Sigmoid colon (tissue), 7 donors: ENCODE measurements at places on chromosomes 16 and 17. TPM values are rescaled to one million over a fixed set of nuclear protein-coding genes. Genes with fewer than 3 reads are reported as not detected.

The TBC1D26 gene
- total RNA-seq, result not detected

The USP43 gene
- not detected for total RNA-seq

The HOXB5 gene
- 2.2 TPM for total RNA-seq

The B9D1 gene
- total RNA-seq, result 16.1 TPM

The ZNRF1 gene
- 21.4 TPM for total RNA-seq

The ZG16 gene
- not detected for total RNA-seq

The SHMT1 gene
- total RNA-seq, result 27.0 TPM

The TVP23A gene
- total RNA-seq, result 0.14 TPM

- DNase-seq, result no peak
- H3K4me3 ChIP-seq, result no peak overlapping the region
- peaks cover 15% of the 10 kb centered on the region for H3K4me1 ChIP-seq
- no peaks in the 10 kb centered on the region for H3K36me3 ChIP-seq
- H3K27ac ChIP-seq, result no peak overlapping the region
- no peaks in the 10 kb centered on the region for H3K27me3 ChIP-seq
Observed at GRCh38 chr17:73042809-73043685, 49.4 kb downstream of the SLC39A11 start.

- no peaks in the 10 kb centered on the region for H3K27me3 ChIP-seq
- H3K4me1 ChIP-seq, result no peaks in the 10 kb centered on the region
- DNase-seq, result no peak
Observed at GRCh38 chr16:77686385-77686784, 35.9 kb upstream of the NUDT7 start.

GRCh38 chr16:66131156-66131807 is 235.2 kb upstream of the CDH5 start:
- H3K4me3 ChIP-seq, result no peak overlapping the region
- H3K27me3 ChIP-seq, result no peaks in the 10 kb centered on the region
- H3K36me3 ChIP-seq, result no peaks in the 10 kb centered on the region

DNA sequence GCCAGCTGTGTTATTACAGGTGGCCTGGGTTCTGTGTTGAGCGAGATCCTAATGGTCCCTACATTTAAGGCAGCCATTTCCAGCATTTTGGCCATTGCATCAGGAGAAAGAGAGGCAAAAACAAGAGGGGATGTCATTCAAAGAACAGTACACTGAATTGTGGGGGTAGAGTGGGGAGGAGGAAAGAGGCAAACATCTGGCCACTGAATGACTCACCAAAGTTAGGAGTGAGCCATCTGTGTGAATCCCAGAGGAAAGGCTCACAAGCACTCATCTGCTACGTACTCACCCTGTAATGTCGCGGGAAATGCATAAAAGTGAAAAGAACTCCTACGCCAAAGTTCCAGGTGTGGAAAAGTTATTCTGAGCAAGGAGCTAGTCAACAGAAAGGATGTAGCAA is 16.7 kb downstream of the KRABD2 start:
- H3K27ac ChIP-seq, result peak overlapping the region; percentile 52
- no peaks in the 10 kb centered on the region for H3K4me1 ChIP-seq
- no peak overlapping the region for H3K4me3 ChIP-seq
- H3K36me3 ChIP-seq, result no peaks in the 10 kb centered on the region
- no peak for DNase-seq
- no peaks in the 10 kb centered on the region for H3K27me3 ChIP-seq

- H3K4me1 ChIP-seq, result peaks cover 8% of the 10 kb centered on the region
- H3K4me3 ChIP-seq, result no peak overlapping the region
- H3K36me3 ChIP-seq, result peaks cover 2% of the 10 kb centered on the region
- peak; percentile 59 for DNase-seq
- no peaks in the 10 kb centered on the region for H3K27me3 ChIP-seq
- H3K27ac ChIP-seq, result peak overlapping the region; percentile 61
Observed at GRCh38 chr16:57260294-57260929, 15.4 kb downstream of the ARL2BP start.

GRCh38 chr16:85865-86264 is 7.8 kb downstream of the MPG start:
- peaks cover 35% of the 10 kb centered on the region for H3K36me3 ChIP-seq
- no peak for DNase-seq
- no peaks in the 10 kb centered on the region for H3K27me3 ChIP-seq
- H3K27ac ChIP-seq, result no peak overlapping the region
- H3K4me3 ChIP-seq, result no peak overlapping the region

- H3K27ac ChIP-seq, result no peak overlapping the region
- no peak for DNase-seq
- no peaks in the 10 kb centered on the region for H3K4me1 ChIP-seq
- H3K27me3 ChIP-seq, result no peaks in the 10 kb centered on the region
- H3K36me3 ChIP-seq, result peaks cover 14% of the 10 kb centered on the region
Observed at GRCh38 chr17:60065867-60066266, 12.9 kb downstream of the HEATR6 start.

- no peak overlapping the region for H3K4me3 ChIP-seq
- H3K27me3 ChIP-seq, result no peaks in the 10 kb centered on the region
- no peaks in the 10 kb centered on the region for H3K36me3 ChIP-seq
- no peaks in the 10 kb centered on the region for H3K4me1 ChIP-seq
Observed at GRCh38 chr16:9225527-9226316, 134.3 kb downstream of the HAPSTR1 start.

DNA sequence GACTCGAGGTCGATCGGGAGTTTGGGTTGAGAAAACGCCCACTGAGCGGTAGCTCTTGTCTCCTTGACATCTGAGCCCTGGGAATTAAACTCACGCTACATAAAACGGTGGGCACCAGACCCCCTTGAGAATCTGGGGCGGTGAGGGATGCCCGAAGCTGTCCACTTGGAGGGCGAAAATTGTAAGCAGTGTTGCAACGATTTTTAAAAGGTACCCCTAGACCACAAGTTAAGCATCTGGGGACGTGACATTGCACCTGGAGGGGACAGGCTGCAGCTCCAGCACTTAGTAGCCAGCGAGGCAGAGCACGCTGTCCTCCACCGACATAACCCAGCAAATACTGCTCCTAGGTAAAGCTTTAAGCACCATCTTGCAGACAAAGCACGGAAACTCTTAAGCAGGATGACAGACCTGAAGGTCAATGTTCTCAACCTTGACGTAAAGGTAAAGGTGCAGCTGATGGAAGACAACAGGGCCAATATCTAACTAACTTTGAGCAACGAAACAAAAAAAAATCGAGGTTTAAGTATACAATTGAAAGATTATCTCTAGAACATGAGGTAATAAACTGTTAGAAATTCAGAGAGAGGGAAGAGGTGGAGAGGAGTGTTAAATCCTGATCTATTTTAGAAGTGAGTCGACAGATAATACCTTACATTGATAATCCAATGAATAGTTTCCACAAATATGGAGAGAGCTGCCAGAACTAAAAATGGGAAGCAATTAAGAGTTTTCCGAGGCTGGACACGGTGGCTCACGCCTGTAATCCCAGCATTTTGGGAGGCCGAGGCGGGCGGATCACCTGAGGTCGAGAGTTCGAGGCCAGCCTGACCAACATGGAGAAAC is 921 bp upstream of the CDR2 start:
- peaks cover 37% of the 10 kb centered on the region for H3K4me1 ChIP-seq
- no peaks in the 10 kb centered on the region for H3K27me3 ChIP-seq

GRCh38 chr17:63622574-63623390 is 565 bp downstream of the MAP3K3 start:
- peak; percentile 86 for DNase-seq
- H3K4me1 ChIP-seq, result peaks cover 48% of the 10 kb centered on the region
- peak overlapping the region; percentile 91 for H3K27ac ChIP-seq
- H3K36me3 ChIP-seq, result no peaks in the 10 kb centered on the region
- peak overlapping the region; percentile 90 for H3K4me3 ChIP-seq
- H3K27me3 ChIP-seq, result no peaks in the 10 kb centered on the region

DNA sequence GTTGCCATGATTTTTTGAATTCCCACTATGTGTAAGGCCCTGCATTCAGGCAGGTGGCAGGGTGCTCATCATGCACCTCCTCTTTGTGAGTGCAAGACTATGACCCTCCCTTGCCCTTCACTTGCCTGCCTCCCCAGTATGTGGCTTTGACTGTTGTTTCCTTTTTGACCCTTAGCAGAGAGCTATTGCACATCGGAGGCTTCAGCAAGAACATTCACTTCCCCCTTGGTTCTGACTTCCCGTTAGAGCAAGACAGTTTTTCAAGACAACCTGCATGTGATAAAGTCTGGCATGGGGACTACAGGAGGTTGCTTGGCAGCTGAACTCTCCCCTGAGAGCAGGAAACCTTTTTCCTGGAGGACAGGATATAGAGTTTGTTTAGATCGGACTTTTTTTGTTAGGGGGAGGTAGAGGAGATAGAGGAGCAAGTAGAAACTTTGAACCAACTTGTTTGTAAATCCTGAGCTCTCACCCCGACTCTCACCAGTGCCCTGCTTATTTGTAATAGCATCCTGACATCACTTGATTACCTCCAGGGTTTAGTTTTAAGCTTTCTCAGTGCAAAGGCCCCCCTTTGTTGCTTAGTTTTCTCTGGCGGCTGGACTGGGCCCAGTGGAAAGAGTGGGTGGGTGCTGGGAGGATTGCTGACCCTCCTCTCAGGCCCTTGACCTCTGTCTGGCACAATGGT is 34.3 kb downstream of the LIMD2 start:
- H3K4me1 ChIP-seq, result no peaks in the 10 kb centered on the region
- no peak for DNase-seq
- peak overlapping the region; percentile 51 for H3K27ac ChIP-seq
- H3K4me3 ChIP-seq, result no peak overlapping the region
- no peaks in the 10 kb centered on the region for H3K27me3 ChIP-seq

- peak overlapping the region; percentile 100 for H3K27ac ChIP-seq
- no peaks in the 10 kb centered on the region for H3K27me3 ChIP-seq
- H3K4me3 ChIP-seq, result peak overlapping the region; percentile 71
- H3K36me3 ChIP-seq, result no peaks in the 10 kb centered on the region
- H3K4me1 ChIP-seq, result peaks cover 14% of the 10 kb centered on the region
- DNase-seq, result no peak
Observed at GRCh38 chr17:8436844-8437171, 1.1 kb downstream of the NDEL1 start.

DNA sequence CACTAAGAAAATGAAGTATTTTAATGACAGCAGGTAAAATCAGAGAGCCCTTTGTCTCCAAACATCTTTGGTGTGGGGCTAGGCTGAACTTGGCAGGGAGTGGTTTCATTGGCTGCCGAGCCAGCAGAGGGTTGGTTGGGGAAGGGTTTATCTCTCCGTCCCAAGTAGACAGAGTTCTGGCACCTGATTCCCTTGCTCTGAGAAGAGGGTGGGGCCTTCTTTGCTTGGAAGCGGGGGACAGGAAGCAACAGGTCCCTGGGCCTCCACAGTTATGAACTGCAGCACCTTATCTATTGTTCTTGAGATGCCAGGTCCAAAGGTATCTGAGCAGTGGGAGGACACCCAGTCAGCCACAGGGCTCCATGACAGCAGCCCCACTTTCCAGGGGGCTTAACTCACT is 12.3 kb upstream of the CDH1 start:
- no peaks in the 10 kb centered on the region for H3K36me3 ChIP-seq
- H3K4me1 ChIP-seq, result no peaks in the 10 kb centered on the region
- DNase-seq, result no peak

DNA sequence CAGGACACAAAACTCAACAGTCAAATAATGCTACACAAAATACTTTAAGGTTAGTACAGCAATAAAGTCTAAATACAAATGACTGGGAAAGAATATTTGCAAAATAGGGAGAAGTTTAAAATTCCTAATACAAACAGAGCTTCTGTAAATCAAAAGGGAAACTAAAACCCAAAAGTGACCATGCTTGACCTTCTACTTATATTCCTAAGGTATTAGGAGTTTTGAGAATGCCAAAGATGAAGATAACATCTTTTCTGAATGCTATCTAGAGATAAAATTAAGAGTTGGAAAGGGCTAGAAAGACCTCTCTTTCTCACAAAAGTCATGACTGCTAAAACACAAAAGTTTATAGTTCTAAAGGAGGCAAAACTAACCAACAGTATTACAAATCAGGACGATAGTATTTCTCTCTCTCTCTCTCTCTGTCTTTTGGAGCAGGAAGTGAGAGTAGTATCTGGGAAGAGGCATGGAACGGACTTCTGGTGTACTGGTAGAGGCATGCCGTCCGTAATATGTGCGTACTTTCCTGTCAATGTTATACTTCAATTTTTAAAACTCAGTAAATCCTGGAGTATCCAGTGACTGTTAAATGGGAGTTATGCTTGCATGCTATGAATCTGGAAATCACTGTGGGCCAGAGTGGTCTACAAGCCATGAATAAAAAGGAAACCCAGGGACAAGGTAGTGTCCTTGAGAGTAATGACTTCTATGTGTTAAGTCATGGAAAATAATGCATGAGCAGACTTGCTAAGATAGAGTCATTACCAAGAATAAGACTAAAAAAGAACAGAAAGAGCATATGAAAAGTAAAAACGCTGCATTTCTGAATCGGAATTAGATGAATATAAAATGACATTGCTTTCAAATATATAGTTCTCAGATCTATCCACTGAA is 49.7 kb upstream of the ANKFY1 start:
- no peaks in the 10 kb centered on the region for H3K36me3 ChIP-seq
- H3K27me3 ChIP-seq, result no peaks in the 10 kb centered on the region
- no peak for DNase-seq
- no peaks in the 10 kb centered on the region for H3K4me1 ChIP-seq
- peak overlapping the region; percentile 61 for H3K27ac ChIP-seq
- peak overlapping the region; percentile 6 for H3K4me3 ChIP-seq

DNA sequence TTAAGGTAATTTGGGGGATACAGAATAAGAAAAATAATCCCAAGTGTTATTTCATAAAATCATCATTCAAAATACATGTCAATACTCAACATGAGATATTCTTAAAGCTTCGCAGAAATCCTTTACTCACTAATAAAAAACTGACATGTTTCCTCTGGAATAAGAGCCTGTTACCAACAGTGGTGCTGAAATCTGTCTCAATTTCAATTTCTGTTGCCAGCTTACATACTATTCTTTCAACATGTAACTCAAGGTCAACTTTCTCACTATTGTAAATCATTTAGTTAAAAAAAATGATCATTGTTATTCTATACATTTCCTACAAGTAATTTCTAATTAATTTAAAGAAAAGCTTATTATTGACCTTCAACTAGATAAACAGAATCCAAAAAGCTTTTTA is 67.9 kb downstream of the CEP95 start:
- no peaks in the 10 kb centered on the region for H3K27me3 ChIP-seq
- DNase-seq, result no peak
- no peak overlapping the region for H3K4me3 ChIP-seq
- H3K36me3 ChIP-seq, result peaks cover 6% of the 10 kb centered on the region
- no peak overlapping the region for H3K27ac ChIP-seq

GRCh38 chr16:77711179-77711578 is 11.1 kb upstream of the NUDT7 start:
- no peak overlapping the region for H3K4me3 ChIP-seq
- no peak for DNase-seq

DNA sequence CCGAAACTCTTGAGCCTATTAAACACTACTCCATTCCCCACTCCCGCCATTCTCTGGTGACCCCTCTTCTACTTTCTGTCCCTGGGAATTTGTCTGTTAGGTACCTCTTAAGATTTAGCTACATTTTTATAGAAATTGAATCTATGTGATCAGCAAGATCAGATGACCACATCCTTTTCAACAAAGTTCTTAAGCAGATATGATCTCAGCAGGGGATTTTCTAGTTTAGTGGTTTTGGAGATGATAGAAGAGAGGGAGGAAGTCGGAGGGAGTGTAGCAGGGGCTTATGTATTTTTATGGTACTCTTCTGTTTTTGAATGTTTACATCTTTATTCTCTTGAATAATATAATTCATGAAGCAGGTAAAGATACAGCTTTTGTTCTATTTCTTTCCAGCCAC is 40.8 kb downstream of the RPA1 start:
- H3K4me3 ChIP-seq, result no peak overlapping the region
- H3K36me3 ChIP-seq, result peaks cover 5% of the 10 kb centered on the region
- DNase-seq, result no peak
- no peak overlapping the region for H3K27ac ChIP-seq
